ENCODE measurements at places on chromosomes 1 and 21.

DNA sequence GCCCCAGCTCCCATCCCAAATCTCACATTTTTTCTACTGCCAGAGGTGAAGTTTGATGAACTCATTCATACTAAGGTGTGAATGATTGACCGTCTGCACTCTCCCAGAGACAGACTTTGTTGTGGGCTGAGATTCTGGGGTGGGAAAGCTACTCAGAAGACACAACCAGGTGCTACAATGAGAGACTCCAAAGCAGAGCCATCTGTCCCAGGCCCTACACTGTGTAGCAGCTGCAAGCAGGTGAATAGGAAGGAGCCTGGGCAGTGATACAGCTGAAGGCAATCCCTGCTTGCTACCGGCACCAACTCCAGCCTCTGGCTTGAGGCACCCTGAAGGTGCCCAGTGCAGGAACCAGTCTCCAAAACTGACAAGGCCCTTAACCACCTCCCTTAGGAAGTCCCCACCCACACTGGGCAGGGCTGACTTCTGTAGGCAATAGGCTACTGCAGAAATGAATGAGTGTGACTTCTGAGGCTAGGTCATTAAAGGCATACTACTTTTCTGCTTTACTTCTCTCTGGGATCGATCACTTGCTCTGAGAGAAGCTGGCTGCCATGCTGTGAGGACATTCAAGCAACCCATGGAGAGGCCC lies 79.7 kb upstream of the RUNX3 start:
- DNase-seq = no peak

GRCh38 chr1:195941314-195941713 lies 666.9 kb downstream of the KCNT2 start:
- no peak for DNase-seq

- no peak for DNase-seq
Observed at GRCh38 chr1:243943671-243944428, 93.8 kb upstream of the AKT3 start.

GRCh38 chr1:171403393-171403792 lies 81.9 kb upstream of the PRRC2C start:
- DNase-seq = peak; percentile 21

GRCh38 chr1:150613061-150613920 lies 16.1 kb downstream of the ENSA start:
- DNase-seq = peak; percentile 98

GRCh38 chr21:17612565-17613241 lies at the start of gene BTG3:
Gene BTG3, minus strand, starts transcription at chr21:17612901. Its CDS starts 3,757 bp downstream, at chr21:17609144.
- peak; percentile 50 for DNase-seq

DNA sequence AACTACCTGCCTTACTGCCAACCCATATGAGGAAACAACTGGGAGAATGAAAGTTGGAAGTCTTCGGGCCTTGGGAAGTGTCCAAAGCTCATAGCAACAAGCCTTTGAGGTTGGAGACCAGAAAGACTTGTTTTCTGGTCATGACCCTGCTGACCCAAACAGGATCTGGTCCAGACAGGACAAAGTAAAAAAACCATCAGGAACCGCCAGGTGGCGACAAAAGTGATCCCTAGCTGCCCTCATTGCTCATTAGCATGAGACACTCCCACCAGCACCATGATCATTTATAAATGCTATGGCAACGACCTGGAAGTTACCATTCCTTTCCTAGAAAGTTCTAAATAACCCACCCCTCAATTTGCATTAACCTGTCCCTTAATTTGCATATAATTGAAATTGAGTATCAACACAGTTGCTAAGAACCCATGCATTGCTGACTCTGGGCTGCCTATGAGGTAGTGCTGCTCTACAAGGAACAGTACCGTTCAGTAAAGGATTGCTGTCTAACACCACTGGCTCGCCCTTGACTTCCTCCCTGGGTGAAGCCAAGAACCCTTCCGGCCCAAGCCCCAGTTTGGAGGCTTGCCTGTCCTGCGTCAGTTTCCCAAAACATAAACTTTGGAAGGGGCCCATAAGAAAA lies 89.0 kb downstream of the URB2 start:
- peak; percentile 82 for DNase-seq

DNA sequence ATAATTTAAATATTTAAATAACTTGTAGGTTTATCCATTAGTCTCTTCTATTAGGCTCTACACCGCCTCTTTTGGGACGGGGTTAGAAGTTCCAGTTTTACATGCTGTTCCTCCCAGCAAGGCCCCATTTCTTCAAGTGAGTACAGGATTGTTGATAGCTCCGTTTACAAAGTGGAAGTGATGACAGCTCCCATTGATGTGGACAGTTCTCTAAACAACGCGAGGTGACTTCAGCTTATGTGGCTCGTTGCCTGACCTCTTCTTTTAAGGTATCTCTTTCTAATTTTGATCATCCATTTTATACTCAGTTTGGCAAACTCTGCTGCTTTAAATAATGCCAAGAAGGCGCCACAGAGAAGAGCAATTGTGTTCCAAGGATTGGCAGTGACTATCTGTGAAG lies 49.7 kb downstream of the PACC1 start:
- no peak for DNase-seq

DNA sequence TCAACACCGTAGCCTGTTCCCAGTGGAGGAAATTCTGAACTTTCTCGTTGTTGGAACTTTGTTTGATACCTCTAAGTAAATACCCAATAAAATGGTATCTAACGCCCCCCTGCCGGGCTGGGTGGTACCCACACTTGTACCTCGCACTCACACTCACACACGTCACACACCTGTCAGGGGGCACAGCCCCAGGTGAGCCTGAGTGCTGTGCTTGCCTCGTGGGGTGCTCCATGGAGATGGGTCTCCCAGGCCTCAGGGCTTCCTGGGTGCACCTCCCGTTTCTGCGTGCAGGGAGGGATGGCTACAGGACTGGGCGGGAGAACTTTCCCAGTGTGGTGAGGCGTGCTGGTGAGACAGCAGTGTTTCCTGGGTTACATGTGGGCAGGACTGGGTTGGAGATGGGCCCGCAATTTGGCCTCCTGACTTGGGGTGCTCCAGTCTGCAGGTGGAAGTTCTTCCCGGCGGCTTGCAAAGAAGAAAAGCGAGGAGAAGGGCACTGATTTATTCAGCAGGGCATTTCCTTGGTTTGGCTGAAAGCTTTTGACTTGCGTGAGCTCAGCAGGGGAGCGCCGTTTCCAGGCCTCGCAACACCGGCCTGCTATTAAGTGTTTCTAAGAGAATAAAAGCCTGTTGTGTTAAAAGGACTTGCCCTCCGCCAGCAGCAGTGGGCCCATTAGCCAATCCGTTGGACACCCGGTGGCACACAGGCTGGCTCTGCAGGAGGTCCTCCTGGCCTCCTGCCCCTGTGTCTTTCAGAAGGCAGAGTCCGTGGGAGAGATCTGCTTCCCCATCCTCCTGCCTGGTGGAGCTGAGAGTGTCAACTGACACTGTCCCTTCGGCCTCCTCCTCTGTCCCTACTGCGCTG lies 79.7 kb downstream of the KIF26B start:
- DNase-seq = no peak

DNA sequence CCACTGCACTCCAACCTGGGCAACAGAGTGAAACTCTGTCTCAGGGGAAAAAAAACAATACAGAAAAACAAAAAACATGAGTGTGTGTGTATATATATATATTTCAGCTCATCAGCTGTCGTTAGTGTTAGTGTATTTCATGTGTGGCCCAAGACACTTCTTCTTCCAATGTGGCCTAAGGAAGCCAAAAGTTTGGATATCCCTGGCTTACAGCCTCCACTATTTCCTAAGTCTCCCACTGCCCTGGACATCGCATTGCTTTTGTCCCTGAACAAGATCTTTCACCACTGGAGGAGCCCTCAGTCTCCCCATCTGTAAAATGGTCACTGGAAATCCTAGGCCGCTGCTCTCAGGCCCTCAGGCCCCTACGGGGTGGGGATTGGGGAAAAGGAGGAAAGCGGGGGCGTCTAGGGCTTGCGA lies 391 bp upstream of the LDLRAP1 start:
- DNase-seq = no peak

DNA sequence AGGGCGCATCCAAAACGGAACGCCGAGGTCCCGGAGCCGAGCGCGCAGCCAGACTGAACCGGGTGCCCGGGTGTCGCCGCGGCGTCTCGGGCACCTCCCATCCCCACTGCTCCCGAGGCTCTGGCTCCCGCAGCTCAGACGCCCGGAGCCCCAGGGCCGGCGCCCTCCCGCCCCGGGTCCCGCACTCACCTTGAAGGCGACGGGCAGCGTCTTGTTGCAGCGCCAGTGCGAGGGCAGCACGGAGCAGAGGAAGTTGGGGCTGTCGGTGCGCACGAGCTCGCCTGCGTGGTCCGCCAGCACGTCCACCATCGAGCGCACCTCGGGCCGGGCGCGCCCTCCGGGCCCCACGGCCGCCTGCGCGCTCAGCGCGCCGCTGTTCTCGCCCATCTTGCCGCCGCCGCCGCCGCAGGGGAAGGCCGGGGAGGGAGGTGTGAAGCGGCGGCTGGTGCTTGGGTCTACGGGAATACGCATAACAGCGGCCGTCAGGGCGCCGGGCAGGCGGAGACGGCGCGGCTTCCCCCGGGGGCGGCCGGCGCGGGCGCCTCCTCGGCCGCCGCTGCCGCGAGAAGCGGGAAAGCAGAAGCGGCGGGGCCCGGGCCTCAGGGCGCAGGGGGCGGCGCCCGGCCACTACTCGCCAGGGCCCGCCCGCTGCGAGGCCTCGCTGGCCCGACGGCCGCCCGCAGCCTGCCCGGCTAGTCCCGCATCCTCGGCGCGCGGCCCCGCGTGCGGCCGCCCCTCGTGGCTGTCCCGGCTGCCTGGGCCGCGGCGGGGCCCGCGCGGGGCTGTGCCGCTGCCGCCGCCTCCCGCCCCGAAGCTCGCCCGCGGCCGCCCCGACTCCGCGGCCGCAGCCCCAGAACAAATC lies 447 bp downstream of the RUNX3 start:
- no peak for DNase-seq

GRCh38 chr1:102851616-102852015 lies 256.7 kb downstream of the COL11A1 start:
- DNase-seq = no peak

DNA sequence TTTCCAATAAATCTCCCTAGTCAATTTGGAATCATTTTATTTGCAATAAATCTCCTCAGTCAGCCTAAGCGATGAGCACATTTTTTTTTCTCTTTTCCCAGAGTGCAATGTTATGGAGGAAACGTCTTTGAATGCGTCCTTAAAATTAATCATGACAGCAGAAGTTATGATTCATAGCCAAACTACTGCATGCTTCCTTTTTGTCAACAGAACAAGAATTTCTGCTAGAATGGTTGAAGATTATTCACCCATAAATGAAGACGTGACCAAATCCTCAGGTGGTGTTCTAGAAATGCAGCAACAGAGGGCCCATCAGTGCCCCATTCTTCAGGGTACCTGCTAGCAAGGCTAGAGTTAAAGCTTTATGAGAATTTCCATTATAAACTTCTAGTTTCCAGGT lies 407.9 kb upstream of the PKN2 start:
- peak; percentile 79 for DNase-seq

GRCh38 chr1:101122452-101123166 lies 97.0 kb upstream of the DPH5 start:
- DNase-seq = no peak

DNA sequence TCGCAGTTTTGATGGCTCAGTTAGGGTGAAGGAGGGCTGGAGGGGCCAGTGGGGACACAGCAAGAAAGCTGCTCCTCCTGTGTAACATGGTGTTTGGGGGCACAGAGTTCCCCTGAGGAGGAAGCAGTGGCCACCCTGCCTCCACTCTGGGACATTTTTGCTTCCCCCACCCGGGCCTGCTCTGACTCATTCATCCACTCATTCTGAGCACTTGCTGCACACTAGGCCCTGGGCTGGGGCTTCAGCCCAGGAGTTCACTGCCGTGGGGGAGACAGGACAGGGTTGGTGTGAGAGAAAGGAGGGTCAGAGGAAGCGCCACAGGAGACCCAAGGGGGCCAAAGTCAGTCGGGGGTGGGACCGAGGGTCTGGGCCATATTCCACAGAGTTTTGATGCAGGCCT lies 41.4 kb upstream of the ACOT11 start:
- DNase-seq = no peak

DNA sequence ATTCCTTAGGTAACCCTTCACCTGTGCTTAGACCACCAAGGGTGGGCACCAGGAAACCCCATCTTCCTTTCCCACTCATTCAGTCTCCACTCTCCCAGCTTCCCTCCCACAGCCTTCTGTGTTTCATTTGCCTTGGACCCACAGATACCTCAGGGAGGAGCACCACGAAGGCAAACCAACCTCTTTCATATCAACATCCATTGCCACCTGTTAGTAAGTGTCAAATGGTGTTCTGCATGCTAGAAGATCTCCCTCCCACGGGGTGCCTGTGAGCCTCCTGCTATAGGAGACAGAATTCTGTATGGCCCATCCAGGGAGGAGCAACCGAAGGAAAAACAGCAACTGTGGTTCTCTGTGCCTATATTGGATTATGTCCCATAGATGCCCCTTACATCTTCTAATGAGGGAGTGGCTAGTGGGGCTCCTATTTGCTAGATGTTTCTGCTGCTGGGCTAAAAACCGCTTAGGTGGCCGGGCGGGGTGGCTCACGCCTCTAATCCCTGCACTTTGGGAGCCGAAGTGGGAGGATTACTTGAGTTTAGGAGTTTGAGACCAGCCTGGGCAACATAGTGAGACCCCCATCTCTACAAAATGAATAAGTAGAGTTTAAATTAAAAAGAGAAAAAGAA lies 25.6 kb upstream of the SCCPDH start:
- no peak for DNase-seq

- peak; percentile 27 for DNase-seq
Observed at GRCh38 chr1:25549273-25550154, 6.1 kb downstream of the LDLRAP1 start.

DNA sequence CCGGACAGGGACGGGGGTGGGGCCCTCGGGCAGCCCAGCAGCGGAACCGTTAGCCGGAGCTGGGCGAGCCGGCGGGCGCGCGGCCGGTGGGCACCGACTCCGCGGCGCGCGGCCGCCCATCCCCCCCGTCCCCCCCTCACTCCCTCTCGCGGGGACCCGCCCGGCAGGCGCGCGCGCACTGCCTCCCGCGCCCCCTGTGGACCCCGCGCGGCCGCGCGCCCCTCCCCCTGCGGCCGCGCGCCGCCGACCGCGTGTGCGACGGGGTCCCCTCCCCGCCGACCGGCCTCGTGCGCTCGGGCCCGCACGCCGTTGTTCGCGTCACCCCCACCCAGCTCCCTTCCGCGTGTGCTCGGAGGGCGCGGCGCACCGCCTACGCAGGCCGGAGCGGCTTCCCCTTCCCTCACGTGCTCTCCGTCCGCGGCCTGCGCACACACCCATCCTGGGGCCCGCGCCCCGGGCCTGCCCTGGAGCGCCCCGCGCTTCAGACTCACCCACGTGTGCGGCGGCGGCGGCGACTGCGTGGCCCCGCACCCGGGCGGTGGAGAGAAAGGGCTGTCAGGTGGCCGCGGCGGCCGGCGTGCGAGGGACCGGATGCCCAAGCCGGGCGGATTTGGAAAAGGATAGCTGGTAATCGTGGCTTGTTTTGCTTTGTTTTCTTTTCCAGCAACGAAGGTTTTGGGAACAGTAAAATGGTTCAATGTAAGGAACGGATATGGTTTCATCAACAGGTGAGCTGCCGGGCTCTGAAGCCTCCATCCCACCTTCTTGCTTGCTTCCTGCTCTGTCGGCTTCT lies 717 bp downstream of the YBX1 start:
- DNase-seq = peak; percentile 57

GRCh38 chr1:58895082-58895481 lies 111.2 kb upstream of the JUN start:
- DNase-seq = no peak
